Left renal cortex interstitium (tissue), 4 donors: ENCODE measurements at places on chromosomes 4 and X. TPM values are rescaled to one million over a fixed set of nuclear protein-coding genes. Genes with fewer than 3 reads are reported as not detected.
A peak's percentile ranks its signal among the peaks of the same experiment; 100 is the strongest.

ALPK1 gene
- polyA plus RNA-seq: 9.8 TPM

NUDT9 gene
- polyA plus RNA-seq: 69.6 TPM

GAGE2A gene
- polyA plus RNA-seq: not detected

PNMA3 gene
- 35.0 TPM for polyA plus RNA-seq

F9 gene
- polyA plus RNA-seq: not detected

CT45A5 gene
- not detected for polyA plus RNA-seq

DNA sequence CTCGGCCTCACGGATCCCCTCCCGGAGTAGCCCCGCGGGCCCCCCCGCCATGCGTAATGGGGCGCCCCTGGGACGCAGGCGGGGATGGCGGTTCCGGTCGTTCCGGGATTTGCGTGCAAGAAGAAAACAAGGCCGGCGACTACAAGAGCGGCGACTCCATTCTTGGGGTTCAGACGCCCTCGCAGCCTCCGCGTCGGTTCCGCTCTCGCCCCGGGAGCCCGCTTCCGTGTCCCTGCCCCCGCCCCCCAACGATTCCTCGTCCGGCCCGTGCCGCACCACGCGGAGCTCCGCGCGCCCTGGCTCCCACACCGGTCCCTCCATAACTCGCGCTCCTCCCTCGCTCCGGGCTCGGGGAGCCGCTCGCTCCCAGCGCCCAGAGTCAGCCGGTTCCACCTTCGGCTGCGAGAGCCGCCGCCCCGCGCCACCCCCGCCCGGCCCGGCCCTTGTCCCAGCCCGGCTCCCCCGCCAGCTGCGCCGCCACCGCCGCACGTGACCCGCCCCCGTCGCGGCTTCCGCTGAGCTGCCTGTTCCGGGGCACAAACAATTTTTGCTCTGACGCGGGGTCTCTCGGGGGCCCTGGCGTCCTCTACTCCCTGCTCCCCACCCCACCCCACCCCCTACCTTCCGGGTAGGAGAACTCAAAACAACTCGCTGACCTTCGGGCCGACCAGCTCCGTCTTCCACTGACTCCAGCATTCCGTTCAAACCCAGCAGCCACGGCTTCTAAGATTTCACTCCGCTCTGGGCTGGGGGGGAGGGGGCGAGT is 78.8 kb upstream of the BCOR start:
- no peak for DNase-seq

GRCh38 chrX:154731881-154732280 is 19.0 kb downstream of the GAB3 start:
- DNase-seq: no peak

- DNase-seq: no peak
These were observed 2.7 kb downstream of the TFE3 start for GRCh38 chrX:49040376-49040955.

DNA sequence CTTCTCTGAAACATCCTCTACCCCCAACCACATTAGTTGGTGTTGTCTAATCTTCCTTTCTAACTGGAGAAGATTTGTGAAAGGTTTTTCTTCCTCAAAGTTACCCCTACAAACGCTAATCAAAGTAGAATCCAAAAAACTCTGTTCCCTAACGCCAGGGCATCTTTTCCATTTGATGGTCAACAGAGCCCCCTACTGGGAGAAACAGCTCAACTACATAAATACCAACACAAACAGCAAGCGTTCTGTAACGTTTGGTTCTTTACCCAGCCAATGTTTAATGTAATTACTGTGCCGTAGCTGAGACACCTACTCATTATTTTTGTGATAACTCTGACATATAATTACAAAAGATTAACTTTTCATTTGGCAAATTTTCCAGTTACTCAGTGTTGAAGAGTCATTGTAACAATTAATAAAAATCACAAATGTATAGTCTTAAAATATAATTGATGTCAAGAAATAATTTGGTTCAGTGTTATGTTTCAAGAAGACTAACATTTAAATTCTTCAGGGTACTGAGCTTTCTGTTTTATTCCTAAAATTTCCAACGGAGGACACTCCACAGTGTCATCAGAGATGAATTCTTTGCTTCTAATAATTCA is 94.9 kb upstream of the TBC1D9 start:
- DNase-seq: no peak

- no peak for DNase-seq
These were observed 659.7 kb downstream of the CENPC start for GRCh38 chr4:66885501-66886165.

GRCh38 chr4:113607147-113607720 is 154.3 kb downstream of the CAMK2D start:
- DNase-seq: no peak

- peak; percentile 81 for DNase-seq
These were observed 110.6 kb downstream of the DCTD start for GRCh38 chr4:182806259-182807252.

DNA sequence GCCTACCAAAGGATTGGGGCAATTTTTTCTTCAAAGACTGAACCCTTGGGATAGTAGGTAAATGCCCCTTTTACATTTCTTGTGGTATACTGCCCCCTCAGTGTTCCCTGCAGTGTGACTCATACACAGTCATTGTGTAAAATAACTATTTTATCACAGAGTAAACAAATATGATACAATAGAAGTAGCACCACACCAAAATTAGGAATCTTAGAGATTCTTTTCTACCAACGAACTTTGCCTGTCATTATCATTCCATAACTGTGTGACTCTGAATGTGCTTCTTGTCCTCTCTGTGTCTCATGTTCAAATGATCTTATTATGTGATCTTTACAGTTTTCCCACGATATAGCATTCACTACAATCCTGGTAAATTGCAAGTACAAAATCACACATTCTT is 517.0 kb downstream of the ZIC3 start:
- no peak for DNase-seq

DNA sequence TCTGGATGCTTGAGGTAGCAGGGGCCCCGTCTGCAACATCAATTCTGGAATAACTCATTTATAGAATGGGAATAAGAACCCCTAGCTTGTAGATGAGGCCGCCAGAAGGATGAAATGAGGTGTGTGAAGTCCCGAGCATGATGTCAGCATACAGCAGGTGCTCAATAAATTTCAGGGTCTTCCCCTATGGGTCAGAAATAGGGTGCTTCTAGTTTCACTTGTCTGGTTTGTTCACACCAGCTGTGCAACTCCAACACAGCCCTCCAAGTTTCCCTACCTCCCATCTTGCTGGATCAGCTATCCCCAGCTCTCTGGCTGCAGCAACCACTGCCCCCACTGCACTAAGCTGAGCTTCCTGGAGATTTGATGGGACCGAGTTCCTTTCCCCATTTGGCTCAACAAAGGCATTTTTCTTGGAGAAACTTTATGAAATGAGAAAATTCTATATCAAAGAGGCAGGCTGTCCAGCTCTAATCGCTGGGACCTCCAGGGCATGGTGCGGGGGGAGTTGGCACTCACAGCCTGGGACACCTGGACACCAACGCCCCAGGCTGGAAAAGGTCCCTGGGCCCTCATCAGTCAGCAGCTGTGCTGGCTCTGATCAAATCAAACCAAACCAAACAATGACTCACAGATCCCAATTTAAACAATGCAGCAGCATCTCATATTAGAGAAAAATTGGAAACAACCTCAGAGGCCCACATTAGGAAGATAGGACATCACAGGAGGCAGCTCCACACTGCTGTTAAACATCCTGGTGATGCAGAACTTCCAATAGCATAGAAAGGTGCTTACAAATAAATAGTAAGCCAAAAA is 13.3 kb downstream of the SLC2A9 start:
- DNase-seq: no peak

DNA sequence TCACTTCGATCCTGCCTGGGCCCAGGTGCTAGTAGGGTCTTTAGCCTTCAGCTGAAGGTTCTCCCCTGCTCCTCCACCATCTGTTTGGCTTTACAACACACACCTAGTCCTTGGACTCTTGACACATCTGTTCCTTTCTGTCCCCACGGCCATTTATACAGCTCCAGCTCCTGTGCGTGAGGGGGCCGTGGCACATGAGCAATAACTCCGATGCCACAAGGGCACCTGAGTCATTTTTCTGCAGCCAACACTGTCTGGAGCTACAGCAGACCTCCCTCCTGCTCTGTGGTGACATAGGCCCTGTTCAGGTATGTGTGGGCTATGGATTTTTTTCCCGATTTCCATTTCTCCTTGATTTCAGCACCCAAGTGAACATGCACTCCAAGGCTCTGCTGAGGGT is 44.7 kb upstream of the BCOR start:
- no peak for DNase-seq

- no peak for DNase-seq
These were observed 36.0 kb upstream of the CHRNA9 start for GRCh38 chr4:40299126-40299525.

GRCh38 chrX:149040873-149041535 is 464.1 kb downstream of the IDS start:
- no peak for DNase-seq

DNA sequence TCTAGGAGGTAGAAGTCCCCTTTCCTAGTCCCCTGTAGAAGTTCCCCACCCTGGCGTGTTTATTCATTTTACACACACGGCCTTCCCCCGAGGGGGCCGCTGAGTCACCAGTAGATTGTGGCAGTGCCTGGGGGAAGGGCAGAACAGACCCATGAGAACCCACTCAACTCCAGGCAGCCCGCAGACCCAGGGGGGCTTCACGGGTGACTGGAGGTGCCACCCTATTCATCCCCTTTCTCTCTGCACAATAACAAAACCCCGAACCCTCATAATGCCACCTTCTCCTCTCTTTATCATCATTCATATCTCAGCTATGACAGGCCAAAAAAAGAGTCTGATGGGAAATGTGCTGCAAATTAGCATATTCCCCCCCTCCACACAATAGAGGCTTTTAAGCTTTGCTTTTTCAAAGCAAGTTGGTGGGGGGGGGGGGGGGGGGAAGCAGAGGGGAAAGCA is 20.4 kb upstream of the GPM6B start:
- DNase-seq: no peak

DNA sequence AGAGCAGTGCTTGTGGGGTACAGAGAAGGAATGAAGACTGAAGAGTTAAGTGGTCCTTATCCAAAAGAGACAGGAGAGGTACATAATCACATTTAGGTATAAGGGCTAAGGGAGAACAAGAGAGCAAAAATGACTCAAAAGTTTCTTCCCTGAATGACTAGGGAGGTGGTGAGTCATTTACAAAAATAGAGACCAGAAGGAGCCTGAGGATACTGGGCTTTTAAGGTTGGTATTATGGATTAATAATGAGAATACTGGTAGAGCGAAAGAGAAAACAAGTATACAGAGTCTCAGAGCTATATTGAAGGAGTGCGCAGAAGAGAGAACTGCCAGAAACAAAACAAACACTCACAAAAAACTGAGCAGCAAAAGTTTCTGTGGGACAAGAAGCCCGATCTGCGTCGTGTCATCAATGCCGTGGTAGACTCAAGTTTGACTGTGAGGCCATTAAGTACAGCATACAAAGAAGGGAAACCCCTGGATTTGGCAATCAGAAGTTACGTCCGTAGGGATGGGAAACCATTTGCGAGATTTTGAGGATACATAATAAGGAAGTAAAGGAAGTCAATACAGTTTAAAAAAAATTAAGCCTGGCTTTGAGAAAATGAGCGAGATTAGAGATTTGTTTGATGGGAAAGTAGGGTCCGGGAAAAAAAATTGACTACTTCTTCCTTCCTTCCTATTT is 129.1 kb upstream of the STIM2 start:
- DNase-seq: no peak

DNA sequence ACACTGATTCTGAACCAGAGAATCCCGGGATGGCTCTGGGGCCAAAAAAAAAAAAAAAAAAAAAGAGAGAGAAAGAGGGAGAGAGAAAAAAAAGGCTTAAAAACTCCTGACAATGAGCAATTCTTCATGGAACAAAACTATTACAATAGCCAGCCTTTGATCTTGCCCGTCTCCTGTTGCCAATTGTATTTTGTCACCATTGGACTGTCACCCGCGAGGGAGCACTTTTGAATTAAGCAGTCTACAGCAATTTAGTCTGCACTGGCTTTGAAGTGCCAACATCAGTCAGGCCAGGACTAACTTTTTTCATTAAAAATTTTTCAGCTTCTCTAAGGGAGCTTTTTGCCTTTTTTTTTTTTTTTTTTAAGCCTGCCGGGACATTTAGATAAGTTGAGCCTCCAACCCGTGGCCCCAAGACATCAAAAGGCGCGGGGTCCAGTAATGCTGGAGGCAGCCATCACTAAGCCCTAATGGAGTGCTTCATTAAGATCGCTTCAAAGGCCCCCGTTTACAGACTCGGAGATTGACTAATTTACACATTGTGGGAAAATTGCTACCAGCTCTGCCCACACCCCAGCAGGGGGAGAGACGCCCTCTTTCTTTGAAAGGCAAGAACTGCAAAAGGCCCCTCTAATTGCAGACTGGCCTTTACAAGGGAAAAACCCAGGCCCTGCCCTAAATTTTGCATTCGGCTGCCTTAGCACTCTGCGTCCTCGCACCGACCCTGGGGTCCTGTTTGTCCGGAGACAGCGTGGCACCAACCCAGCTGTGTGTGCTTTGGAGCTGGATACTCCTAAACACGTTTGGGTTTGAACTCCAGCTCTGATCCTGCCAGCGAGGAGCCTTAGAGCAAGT is 98.1 kb upstream of the MSX1 start:
- no peak for DNase-seq

DNA sequence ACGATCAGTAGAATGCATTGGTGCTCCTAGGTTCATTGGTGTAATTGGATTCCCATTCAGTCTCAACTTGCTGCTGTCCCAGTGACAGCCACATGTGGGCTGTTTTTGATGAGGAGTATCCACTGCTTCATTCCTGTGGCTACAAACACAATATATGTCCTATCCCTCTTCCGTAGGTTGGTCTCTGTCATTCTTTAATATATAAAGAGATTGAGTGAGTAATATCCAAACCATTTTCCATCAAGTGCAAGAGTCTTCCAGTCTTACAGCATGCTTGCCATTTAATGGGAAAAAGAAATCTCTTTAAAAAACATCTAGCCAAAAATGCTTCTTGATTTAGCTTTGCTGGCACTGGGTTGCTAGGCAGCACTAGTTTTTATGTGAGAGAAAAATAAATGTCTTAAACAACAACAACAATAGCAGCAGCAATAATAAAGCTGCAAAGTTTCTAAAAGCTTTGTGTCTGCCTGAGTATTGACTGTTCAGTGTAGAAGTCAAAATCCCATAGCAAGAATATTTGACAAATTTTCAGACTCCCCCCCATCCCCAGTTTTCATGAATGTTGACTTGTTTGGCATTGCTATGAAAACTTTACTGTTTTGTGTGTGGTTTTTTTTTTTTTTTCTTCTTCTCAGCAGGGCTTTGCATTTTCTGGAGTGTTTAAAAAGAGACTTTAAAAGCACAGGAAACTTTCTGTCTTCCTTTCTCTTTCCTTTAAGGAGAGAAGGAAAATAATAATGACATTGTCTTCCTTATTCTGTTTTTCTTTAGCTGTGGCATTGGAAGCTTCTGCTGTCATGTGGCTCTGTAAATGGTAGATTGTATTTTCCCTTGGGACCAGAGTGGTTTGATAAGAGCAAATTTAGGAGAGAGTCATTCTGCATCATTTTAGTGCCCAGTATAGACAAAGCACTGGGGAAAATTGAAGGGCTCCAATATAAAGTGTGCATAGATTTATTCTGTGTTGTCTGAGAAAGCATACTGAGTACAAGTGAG is 244.3 kb downstream of the ARHGAP10 start:
- no peak for DNase-seq

- DNase-seq: no peak
These were observed 166.8 kb downstream of the COL4A6 start for GRCh38 chrX:108271397-108271787.

- DNase-seq: no peak
These were observed 48.2 kb downstream of the RBM47 start for GRCh38 chr4:40581254-40582140.

GRCh38 chr4:189988877-189989431 is 38.1 kb downstream of the FRG2 start:
- DNase-seq: no peak
